ENCODE measurements at places on chromosomes 3 and 15. TPM values are rescaled to one million over a fixed set of nuclear protein-coding genes. Genes with fewer than 3 reads are reported as not detected.

The VPS39 gene
- polyA plus RNA-seq, result 39.2 TPM

The SAMMSON gene
- not detected for polyA plus RNA-seq

The RAB43 gene
- polyA plus RNA-seq, result 14.9 TPM

The RGMA gene
- polyA plus RNA-seq, result not detected

DNA sequence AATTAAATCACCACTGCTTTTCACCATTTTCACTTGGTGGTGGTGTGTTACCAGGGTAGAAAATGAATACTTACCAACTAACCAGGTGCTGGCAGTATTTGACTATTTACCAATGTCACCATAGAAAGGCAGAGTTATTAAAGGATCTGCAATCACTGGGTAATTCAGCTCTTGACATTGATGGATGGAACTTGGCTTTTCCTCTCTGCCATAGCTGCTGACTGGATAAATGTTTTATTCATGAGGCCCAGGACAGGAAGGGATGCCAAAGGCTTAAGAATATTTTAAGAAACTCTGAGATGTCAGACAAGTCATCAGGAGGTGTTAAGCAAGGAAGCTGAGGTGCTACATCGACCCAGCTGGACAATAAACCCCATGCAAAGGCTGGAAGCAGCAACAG is 495.5 kb upstream of the CFAP20DC start:
- no peaks in the 10 kb centered on the region for H3K27me3 ChIP-seq
- no peak overlapping the region for H3K4me3 ChIP-seq
- peaks cover 10% of the 10 kb centered on the region for H3K4me1 ChIP-seq
- DNase-seq, result no peak

- peaks cover 4% of the 10 kb centered on the region for H3K4me1 ChIP-seq
- no peaks in the 10 kb centered on the region for H3K27me3 ChIP-seq
- no peak for DNase-seq
- H3K27ac ChIP-seq, result no peak overlapping the region
- no peaks in the 10 kb centered on the region for H3K36me3 ChIP-seq
Observed at GRCh38 chr3:133925960-133926735, 30.5 kb upstream of the RAB6B start.

DNA sequence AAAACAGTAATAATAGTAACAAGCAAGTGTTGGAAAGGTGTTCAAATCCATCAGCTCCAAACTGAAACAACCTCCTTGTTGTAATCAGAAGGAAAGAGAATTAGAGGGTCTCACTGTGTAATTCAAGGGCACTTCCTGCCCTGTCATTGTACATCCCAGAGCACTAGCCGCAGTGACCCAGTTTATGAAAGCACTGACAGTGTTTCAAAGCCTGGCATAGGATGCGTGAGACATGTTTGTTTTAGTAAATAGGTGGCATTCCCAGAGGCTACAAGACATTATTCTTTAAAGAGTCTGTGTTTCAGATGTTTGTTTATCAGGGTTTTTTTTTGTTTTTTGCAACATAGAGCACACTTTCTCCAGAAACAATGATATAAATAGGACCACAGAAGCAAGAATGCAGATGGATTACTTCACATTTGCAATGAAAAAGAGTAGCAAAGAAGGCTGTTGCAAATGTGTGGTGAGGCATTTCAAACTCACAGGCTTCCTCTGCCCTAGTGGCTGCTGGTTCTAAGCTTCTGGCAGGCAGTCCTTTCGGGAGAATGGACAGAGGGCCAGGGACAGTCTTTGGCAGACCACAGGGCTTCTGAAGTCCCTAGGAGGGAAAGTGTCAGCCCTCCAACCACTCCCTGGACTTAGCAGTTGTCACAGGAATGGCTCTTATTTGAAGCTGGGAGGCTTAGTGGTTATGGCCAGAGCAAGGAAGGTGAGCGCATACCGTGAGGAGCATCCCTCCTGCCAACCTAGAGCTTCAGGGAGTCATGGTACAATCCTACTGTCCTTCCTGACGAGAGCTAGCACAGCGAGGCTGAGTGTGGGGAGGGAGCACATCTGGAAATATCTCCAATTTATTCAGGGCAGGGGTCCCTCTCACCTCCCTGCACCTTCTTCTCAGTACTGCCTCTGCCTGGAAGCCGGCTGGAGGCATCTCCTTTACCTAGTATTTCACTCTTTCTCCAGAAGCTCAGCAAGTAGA is 31.4 kb upstream of the TIPARP start:
- no peaks in the 10 kb centered on the region for H3K36me3 ChIP-seq
- H3K4me1 ChIP-seq, result peaks cover 16% of the 10 kb centered on the region
- no peak for DNase-seq
- H3K27ac ChIP-seq, result no peak overlapping the region

GRCh38 chr15:100596792-100597191 is 5.2 kb downstream of the LINS1 start:
- peak; percentile 87 for DNase-seq
- no peaks in the 10 kb centered on the region for H3K27me3 ChIP-seq
- H3K27ac ChIP-seq, result peak overlapping the region; percentile 64
- H3K4me1 ChIP-seq, result peaks cover 90% of the 10 kb centered on the region
- no peaks in the 10 kb centered on the region for H3K36me3 ChIP-seq

- H3K27me3 ChIP-seq, result no peaks in the 10 kb centered on the region
- no peaks in the 10 kb centered on the region for H3K36me3 ChIP-seq
- no peak for DNase-seq
- H3K4me1 ChIP-seq, result no peaks in the 10 kb centered on the region
Observed at GRCh38 chr3:24259901-24260512, 234.6 kb downstream of the THRB start.
